Hematopoietic multipotent progenitor cell treated with erythropoietin and hydrocortisone succinate and interleukin-3 and kit ligand, for 6 days (in vitro differentiated cells): ENCODE measurements at places on chromosomes 13 and 19.

DNA sequence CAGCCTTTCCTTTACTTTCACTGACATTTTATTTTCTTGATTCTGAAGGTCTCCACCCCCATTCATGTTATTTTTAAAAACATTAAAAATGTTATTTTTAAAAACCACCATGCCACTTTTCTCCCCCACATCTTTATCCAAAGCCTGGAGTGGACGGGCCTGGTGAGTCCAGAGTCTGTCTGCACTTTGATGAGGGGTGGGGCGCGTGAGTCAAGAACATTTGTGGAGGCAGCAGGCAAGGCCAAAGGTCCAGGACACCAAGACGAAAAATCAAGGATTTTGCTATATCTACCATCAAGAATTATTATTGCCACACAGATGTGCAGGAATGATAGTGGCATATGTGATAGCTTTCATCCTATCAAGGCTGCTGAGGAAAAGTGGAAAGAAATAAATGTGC lies 224.9 kb downstream of the FGF9 start:
- no peak for DNase-seq

GRCh38 chr13:83515268-83516015 lies 366.8 kb downstream of the SLITRK1 start:
- no peak for DNase-seq

GRCh38 chr19:282501-282900 lies 8.7 kb downstream of the PLPP2 start:
- no peak for DNase-seq

- no peak for DNase-seq
These were observed 68.5 kb downstream of the TEX29 start for GRCh38 chr13:111388851-111389500.

DNA sequence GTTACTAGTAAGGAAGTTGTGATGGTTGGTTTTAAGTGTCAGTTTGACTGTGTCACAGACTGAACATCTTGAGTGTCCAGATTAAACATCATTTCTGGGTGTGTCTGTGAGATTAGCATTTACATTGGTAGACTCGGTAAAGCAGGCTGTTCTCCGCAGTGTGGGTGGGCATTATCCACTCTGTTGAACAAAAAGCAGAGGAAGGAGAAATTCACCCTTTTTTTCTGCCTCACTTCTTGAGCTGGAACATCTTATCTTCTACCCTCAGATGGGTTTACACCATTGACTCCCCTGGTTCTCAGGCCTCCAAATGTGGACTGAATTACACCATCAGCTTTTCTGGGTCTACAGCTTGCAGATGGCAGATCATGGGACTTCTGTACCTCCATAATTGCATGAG lies 63.7 kb upstream of the ZDHHC20 start:
- peak; percentile 98 for DNase-seq

GRCh38 chr19:7113233-7113632 lies 43.7 kb downstream of the ZNF557 start:
- peak; percentile 24 for DNase-seq

GRCh38 chr13:56510836-56511235 lies 629.9 kb upstream of the PRR20A start:
- no peak for DNase-seq

DNA sequence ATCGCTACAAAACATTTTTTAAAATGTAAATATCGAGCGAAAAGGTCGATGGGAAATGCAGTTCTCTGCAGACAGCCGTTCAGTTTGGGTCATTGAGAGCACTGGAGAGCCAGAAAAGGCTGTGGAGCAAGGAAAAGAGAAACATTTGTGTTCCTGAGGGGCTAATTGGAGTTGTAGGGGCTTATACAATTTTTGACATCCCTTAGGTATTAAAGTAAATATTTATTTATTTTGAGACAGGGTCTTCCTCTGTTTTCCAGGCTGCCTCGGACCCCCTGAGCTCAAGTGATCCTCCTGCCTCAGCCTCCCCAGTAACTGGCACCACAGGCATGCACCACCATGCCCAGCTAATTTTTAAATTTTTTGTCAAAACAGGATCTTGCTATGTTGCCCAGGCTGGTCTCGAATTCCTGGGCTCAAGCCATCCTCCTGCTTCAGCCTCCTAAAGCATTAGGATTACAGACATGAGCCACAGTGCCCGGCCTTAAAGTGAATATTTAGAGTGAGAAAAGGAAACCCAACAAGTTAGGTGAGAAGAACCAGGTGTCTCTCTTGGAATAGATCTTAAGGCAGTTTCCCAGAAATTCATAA lies 825 bp upstream of the YIF1B start:
- peak; percentile 67 for DNase-seq

DNA sequence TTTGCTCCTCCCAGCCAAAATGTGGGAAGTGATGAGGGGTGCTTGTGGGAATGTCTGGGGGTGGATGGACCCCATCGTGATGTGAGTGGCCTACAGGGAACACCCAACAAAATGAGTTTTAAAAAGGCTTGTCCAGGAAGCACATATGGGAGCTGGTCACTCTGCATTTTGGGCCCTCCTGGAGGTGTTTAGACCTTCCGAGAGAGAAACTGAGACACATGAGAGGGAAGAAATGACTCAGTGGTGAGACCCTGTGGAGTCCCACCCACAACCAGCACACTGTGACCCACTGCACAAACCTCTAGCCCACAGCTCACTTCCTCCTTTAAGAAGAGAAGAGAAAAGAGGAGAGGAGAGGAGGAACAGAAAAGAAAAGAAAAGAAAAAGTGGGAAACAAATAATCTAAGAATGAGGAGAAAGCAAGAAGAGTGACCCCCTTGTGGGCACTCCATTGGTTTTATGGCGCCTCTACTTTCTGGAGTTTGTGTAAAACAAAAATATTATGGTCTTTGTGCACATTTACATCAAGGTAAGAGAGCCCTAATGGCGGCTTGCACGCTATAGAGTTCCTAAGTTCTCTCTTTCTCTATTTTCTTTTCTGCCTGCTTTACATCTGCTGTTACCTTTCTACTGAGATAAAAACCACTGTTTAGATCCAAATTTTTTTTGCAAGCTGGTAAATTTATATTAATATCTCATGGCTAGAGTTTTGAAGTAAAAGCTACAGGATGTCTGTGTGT lies 13.3 kb upstream of the LILRB1 start:
- DNase-seq: no peak

DNA sequence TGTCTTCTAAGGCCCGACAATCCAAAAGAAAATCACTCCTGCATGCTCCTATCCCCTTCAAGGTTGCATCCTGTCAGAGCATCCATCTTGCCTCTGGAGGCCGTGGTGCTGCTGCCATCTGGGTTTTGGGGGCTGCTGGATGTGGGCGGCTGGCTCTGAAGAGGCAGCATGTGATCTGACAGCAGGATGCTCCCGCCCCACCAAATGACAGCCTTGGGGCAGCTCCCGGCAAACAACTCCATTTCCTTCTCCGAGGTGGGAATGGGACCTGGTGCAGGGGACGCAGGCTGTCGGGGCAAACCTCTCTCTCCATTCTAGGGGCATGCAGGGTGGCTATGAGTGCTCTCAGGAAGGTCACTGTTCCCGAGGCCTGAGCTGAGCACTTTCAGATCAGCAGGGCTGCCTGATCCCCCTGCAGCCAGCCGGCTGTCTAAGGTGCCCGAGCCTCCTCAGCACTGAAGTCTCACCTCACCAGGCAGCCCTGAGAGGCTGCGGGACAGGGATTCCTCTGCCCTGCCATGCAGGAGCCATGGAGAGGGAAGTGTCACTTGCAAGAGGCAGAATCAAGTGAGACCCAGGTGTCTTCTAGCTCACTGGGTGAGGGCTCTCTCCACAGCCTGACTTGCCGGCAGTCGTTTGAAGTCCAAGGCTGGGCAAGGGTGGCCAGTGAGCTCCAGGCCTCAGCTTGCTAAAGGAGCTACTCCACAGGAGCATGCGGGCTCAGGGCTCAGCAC lies 28.8 kb downstream of the TSSK6 start:
- no peak for DNase-seq

DNA sequence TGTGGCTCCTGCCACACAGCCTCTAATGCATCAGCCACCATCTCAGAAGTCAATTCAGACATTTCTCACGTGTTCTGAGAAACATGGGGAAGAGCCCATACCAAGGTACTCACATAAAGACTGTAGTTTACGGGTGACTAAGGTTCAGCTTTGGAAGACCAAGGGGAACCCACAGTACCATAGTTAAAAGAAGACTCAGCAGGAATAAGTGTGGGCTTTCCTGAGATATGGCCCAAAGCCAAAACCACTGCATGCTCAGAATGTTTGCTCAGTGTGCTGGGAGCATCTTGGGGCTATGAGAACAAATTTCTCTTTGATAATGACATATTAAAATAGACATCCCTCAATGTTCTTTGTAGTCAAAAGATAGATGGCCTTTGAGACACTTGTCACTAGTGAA lies 283.8 kb downstream of the DCT start:
- DNase-seq: peak; percentile 15

DNA sequence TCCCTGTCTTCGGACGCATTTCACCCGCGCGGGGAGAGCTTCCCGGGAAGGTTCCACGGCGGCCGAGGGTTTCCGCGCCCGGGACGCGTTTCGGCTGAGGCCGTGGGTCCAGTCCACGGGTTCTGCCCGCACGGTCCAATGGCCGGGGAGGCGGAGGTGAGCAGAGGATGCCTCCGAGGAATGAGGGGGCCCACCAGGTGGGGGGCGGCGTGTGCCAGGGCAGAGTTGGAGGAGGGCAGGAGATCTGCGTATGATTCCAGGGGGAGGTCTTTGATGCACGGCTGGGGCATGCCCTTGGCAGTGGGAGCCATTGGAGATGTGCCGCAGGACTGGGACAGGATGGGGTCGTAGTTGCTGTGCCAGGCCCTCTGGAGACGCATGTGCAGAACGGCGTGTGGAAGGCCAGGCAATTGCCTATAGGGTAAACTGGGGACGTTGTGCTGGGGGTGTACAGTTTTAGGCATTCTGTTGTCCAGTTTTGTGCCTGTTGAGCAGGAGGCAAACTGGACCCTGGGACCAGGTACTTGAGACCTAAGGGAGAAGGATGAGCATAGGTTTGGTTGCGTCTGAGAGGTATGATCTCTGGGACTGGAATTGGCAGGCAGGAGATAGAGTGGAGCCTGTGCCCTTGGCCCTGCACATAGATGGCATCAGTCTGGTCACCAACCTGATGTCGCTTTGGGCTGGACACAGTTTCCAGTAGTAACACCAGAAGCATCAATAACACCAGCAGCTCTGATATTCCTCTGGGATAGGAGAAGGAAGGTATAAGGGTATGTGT lies 751 bp downstream of the ZNF584 start:
- DNase-seq: peak; percentile 75

DNA sequence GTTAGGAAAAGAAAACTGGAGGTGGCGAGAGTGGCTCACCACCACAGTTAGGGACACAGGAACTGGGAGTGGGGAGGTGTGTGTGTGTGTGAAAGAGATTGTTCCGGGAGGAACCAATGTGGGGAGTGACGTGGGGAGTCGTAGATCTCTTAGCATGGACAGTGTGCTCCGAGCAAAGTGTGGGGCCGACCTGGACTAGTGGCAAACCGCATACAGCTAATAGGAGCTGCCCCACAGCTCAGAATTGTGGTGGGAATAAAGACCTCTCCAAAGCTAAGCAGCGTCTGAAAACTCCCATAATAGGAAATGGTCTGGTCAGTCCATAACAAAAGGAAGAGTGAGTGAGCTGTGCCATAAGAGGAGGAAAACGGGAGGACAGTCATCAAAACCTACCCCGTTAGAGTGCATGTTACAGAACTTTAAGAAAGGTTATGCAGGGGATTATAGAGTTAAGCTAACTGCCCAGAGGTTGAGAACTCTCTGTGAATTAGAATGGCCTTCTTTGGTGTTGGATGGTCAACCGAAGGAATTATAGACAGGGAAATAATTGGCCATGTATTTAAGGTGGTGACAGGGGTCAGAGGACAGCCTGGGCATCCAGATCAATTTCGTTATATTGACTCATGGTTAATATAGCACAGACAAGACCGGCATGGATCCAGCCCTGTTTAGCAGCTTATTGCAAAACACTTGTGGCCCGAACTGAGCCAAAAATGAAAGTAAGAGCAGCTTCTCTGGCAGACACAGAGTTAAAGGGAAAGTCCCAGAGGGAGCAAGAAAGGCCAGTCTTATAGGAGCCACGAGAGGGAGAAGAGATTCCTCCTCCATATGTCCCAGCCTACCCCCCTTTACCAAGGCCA lies 8.9 kb upstream of the SLC15A1 start:
- no peak for DNase-seq

DNA sequence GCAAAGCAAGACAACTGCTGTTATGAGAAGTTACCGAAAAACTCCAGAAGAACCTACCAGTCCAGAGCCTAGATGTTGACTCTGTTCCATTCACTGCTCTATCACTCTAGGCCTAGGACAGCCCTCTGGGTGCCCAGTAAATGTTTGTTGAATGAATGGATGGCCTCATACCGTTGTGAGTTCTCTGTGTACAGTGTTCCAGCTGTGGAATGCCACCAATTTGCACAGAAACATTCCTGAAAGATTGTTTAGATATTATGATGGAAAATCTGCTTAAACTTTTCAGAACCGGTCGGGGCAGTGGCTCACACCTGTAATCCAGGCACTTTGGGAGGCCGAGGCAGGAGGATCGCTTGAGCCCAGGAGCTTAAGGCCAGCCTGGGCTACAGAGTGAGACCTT lies 1.3 kb upstream of the FBL start:
- DNase-seq: no peak

- DNase-seq: no peak
These were observed 91.1 kb downstream of the WDFY2 start for GRCh38 chr13:51675385-51675784.

DNA sequence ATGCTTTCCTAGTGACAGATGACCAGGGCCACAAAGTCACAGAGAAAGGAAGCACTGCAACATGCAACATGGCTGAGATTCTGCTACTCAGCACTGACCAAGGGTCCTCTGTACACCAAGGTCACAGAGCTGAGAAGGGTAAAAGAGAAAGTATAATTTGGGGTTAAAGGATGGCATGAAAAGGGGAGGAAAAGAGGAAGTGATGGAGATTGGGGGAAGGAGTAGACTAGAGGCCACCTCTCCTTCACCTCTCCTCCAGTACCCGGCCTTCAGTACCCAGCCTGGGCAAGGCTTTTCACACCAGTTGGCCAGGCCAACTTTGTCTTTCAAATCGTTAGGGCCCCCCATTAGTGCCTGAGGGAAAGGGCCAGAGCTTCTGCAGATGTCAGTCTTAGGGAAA lies 6.3 kb upstream of the RPS19 start:
- no peak for DNase-seq
